ENCODE measurements at places on chromosomes 1 and 21.

DNA sequence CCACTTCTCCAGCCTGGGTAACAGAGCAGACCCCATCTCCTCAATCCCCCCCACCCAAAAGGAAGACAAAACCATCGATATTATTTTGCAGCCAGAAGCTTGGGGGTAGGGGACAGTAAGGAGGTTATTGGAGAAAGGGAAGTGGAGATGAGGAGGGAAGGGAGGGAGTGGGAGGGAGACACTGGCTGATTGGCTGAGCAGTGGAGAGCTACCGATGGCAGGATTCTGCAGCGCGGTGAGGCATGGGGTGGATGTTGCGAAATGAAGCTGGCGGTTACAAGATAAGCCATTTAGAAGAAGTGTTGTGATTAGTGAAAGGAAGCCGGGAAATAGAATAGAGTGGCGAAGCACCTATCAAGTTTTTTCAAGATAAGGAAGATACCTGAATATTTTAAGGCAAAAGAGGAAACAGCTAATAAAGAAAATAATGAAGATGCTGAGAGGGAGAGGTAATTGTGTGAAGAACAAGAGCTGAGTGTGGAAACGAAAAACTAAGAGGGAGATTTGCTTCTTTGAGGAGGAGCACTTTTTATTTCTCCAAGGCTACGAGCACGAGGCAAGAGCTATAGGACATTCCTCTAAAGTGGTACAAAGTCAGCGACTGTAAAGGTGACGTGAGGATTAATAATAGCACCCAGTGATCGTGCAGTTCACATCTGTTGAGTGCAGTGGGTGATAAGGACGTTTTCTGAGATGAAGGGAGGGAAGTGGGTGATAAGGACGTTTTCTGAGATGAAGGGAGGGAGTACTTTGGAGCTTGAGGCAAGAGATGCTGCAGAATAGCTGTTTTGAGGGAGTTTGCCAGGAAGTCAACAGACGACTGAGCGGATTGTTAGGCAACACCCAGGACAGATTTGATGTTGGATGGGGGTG lies 103.2 kb upstream of the KIF26B start:
- no peak for DNase-seq

DNA sequence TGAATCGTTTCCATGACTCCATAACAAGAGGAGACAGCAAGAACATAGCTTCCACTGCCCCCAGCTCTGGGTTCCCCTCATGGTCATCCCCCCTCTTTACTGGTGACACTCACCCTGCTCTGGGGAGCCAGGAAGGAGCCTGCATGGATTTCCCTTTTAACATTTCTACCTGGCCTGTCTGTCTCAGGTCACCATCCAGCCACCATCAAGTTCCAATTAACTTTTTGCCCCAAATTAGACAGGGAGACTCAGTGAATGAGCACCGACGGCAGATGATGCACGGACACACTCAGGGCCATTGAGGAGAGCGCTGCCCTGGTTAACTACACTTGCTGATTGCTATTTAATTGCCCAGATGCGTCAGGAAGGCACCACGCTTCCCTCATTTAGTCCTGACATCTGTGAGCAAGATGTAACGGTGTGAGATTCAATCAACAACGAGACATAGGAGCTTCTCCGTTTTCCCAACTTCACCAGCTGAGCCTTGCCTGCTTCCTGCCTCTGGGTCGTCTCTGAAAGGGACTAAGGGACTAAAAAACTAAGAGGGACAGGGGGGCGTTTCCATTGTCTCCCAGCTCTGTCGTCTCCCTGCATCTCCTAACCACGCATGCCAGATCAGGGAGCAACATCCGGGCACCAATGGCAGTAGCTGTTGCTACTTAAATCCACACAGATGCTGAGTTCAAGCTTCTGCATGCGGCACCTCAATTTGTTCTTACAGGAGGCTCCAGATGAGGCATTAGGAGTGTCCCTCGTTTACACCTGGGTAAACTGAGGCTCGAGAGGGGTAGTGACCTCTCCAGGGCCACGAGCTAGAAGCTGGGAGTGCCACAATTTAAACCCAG lies 426.7 kb downstream of the NPHP4 start:
- DNase-seq, result peak; percentile 4

DNA sequence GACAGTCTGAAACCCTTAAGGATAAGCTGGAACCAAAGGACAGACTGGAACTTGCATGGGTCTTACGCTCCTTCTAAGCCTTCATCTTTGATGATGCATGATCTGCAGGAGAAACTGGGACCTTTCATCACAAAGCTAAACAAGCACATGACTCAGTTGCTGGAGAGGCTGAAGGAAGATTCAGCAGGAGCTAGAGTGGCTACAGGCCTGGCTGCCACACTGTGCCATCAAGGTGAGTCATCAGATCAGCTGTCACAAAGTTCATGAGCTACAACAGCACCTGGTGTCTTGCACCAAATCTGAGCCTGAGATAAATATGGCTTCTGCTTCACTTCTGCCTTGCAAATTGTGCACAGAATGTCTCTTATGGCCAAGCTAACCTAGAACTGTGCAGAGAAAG lies 95.5 kb upstream of the MARK1 start:
- no peak for DNase-seq

DNA sequence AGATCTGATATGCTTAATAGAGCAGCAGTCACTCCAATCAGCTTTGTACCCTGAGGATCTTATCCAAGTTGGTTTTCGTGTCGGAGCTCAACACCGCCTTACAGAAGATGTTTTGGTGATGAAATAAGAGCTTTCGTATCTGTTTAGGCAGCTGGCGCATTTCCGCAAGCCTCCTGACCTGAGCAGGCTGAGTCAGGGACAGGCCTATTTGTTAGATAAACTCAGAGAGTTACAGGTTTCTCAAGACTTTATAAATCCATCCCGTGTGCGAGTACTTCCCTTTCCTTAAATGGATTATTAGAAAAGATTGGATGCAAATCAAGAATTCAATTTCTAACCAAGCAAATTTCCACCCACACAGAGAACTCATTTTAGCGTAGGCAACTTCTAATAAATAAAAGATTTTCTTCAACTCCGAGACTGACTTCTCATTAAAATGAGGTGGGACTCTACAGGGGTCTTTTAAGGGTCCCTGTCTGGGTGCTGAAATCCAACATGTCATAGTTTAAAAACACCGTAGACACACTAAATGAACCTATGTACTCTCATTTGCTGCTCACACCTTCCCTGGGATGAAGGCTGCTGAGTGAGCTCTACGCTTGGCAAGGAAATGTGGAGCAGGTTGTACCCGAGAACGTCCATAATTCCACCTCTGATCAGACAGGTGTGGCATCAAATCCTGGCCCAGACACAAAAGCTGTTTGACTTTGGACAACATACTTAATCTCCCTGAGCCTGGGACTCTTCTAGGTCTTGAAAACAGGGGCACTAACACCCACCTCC lies 106.9 kb upstream of the F3 start:
- DNase-seq, result no peak

GRCh38 chr21:32929633-32930038 lies 96.1 kb upstream of the OLIG2 start:
- DNase-seq, result no peak

DNA sequence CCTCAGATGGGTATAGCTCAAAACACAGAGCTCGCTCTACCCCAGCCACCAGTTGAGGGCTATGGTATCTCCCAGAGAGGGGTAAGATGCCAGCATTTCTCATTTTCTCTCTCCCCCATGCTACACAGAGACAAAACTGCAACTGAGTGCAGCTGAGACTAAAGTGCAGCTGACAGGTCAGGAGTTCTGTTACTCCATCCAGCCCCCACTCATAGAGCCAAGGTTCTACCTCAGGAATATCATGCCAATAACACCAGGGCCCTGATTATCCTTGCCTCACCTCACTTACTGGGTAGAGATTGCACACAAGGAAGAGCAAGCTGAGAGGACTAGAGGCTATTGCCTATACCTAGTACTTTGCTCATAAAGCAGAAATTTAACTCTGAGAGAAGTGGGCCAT lies 34.6 kb downstream of the DPYD start:
- DNase-seq, result no peak

GRCh38 chr21:44294391-44295162 lies 5.3 kb upstream of the PFKL start:
- no peak for DNase-seq

DNA sequence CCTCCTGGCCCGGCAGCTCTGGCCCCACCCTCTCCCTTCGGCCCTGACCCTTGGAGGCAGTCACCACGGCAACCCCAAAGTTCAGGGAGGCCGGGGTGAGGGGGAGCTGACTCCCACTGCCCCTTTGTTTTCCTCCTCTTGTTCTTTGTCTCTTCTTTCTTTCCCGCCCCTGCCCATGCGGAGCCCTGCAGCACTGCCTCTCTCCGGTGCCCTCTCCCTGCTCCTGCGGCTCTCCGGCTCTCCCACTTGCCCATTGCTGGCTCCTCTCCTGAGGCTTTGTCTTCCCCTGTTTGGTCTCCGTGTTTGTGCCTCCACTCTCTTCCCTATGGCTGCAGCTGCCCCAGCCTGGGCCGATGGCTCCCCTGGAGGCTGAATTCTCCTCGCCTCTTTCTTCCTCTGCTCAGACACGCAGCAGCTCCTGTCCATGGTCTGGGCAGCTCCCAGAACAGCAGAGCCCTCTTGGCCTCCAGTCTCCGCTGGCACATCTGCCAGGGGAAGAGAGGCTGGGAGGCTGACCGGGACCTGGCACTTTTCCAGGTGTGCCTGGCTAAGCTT lies 5.8 kb downstream of the CELSR2 start:
- DNase-seq, result no peak

DNA sequence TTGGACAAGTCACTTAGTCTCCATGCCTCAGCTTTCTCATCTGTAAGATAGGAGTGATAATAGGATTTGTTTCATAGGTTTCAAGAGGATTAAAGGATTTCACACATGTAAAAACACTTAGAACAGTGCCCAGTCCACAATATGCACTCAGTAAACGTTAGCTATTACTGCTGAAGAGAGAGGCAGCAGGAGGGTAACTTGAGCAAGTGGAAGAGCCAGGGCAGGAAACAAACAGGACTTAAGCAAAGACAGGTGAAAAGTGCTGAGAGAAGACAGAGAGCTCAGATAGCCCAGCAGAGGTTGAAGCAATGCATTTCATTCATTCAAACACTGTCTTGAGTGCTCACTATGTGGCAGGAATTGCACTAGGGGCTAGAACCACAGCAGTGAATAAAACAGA lies 21.1 kb upstream of the H3-3A start:
- DNase-seq, result no peak

DNA sequence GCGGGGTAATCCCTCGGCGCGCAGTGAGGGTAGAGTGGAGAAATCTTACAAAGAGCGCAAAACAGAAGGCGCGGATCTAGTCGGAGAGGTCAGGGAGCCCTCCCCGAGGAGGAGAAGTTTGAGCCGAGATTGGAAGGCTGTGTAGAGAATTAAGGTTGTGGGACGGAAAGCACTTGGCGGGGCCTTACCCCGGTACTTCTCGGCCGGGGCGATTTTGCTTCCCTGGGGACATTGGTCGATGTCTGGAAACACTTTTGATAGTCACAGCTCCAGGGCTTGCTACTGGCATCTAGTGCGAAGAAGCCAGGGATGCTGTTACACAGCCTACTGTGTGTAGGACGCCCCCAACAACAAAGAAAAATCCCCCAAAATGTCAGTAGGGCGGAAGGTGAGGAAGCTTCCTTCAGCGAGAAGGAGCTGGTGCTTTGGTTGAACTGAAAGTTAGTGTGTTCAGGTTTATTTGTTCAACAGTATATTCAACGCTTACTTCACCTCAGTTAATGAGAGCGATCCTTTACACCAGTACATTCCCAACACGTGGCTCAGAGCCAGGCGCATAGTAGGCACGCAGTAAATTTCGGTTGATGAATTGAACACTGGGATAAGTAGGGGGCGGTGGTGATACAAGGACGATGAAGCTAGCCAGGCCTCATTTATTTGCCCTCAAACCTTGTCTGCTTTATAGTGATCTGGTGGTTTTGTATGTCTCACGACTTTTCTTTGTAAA lies 807 bp downstream of the CEP85 start:
- DNase-seq, result no peak

DNA sequence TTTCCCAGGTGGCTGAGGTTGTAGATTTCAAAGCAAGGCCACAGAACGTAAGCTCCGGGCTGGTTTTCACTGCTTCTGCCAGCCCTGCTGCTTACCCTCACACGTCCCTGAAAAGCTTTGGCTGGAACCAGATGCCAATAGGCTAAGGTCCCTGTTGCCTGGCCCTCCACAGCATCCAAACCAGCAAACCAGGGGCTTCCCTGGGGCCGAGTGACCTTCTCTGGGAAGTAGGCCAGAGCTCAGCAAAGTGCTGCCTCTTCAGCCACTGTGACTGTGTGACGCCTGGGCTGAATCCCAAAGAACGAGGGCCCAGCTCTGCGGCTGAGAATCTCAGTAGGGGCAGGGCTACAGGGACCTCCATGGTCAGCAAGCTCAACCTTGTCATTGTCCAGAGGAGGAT lies 28.9 kb upstream of the RBM15 start:
- DNase-seq, result no peak

DNA sequence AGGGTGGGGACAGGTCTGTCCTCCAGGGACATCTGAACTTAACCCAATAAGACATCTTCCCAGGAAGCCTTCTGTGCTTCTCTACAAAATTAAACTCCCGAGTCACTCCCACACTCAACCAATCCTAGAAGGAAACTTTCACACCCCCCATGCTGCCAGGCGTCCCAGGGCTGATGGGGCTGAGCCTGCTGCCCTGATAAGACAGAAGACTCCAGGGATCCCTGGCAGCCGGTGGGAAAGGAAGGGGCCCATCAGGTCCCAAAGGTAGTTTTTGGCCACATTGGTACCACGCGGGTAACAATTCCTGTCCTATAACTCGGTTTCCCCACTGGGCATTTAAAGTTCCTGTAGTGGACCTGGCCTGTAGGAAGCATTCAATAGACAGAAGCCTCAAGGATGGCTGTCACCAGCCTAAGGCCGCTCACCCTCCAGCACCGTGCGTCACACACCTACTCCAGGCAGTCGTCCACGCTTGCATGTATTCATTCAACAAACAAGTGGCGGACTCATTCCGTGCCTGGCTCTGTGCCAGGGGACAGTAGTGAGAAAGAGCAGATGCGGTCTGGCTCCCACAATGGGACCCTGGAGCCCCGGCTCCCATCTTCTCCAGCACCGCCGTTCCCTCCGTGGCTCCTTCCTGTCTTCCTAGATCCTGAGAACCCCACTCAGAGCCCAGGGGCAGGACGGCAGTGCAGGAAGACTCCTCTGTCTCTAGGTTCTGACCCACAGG lies 465.2 kb downstream of the NPHP4 start:
- no peak for DNase-seq
